ENCODE measurements at places on chromosomes 5 and 9. TPM values are rescaled to one million over a fixed set of nuclear protein-coding genes. Genes with fewer than 3 reads are reported as not detected.

The CACNA1B gene
- under 0.01 TPM for total RNA-seq

The LPAR1 gene
- total RNA-seq, result 50.7 TPM

The CAPSL gene
- not detected for total RNA-seq

The TRIM7 gene
- total RNA-seq, result 3.1 TPM

The GAPT gene
- total RNA-seq, result not detected
